Karpas-422 (cell line): ENCODE measurements at places on chromosomes 4 and X. TPM values are rescaled to one million over a fixed set of nuclear protein-coding genes. Genes with fewer than 3 reads are reported as not detected.
A peak's percentile ranks its signal among the peaks of the same experiment; 100 is the strongest.

GCNA gene
- total RNA-seq: 5.4 and 6.2 TPM in 2 replicates

MAGEA2 gene
- total RNA-seq: not detected in 2 replicates

ARSH gene
- total RNA-seq: not detected in 2 replicates

ADH4 gene
- total RNA-seq: not detected in 2 replicates

ANKRD50 gene
- not detected in 2 replicates for total RNA-seq

PCDH10 gene
- total RNA-seq: not detected in 2 replicates

SMIM10 gene
- total RNA-seq: not detected in 2 replicates

VEGFC gene
- total RNA-seq: not detected in 2 replicates

SOX3 gene
- total RNA-seq: not detected in 2 replicates

CXCL13 gene
- total RNA-seq: not detected in 2 replicates

ZNF182 gene
- 4.8 and 6.4 TPM in 2 replicates for total RNA-seq

HMGB3 gene
- total RNA-seq: 8.2 and 9.0 TPM in 2 replicates

CTAG1B gene
- not detected in 2 replicates for total RNA-seq

DNA sequence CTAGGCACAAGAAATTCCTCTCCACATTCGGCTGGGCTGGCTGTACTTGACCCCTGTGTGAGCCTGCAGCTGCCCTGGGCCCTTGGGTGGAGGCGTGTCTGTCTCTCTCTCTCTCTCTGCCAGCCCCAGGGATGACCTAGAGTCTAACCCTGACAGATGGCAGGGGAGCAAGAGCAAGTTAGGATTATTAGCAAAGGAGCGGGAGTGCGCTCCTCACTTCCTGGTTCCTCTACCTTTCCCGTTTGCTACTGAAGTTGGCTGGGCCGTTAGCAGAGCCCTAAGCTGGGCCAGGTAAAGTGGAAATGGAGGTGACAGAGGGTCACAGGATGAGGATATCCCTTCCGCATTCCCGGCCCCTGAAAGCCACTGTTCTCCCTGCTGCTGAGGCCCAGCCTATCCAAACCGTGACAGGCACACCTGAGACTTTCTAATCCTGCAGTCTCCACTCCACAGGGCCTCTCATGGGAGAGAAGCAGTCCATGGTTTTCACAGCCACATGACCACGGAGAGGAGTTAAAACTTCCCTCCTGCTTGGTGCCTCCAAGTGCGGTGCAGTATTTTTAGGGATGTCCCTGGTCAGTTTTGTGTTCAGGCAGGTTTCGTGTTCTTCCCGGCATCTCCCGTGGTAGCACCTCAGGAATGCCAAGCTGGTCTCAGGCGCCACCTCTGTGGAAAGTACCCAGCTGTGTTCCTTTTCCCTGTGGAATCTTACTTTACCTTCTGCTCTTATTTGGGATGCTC, 79.3 kb downstream of the CLDN22 start:
- DNase-seq: no peak

DNA sequence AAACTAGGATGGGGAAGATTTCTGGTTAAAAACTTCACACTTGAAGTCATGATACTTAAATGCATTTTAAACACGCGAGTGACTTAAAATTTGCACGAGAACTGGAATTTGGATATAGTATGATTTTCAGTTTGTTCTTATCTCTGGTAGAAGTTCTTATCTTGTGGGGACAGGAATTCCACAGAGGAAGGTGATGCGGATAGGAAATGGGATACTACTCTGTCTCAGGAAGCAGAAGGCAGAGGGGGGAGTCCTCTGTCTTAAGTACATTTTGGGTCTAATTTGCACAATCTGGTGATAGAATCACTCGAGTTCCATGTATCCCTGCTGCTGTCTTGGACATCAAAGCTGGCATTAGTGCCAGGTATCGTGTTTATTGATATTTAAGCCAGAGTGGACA, 53.3 kb downstream of the TLL1 start:
- no peak for DNase-seq

GRCh38 chr4:149347139-149347538, 468.5 kb downstream of the IQCM start:
- DNase-seq: no peak

- no peak for DNase-seq
Observed at GRCh38 chr4:37528166-37528885, 157.8 kb downstream of the RELL1 start.

- DNase-seq: no peak
Observed at GRCh38 chr4:78671903-78672815, 104.0 kb upstream of the BMP2K start.

DNA sequence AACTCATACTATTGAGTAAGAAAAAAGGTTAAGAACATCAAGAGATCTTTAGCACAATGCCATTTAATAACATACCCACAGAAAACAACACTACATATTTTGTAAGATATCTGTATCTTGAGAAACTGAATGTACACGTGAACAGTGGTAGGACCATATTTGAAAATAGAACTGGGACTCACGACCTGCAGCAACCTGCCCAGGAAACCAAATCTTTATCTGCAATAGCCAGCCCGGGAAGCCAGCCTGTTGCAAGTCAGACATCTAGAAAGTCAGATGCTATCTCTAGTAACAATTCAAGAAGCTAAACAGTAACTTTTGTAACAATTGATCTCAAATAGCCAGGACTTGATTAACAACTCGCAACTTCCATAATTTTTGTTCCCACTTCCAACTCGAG, 52.6 kb upstream of the SOD3 start:
- DNase-seq: no peak

DNA sequence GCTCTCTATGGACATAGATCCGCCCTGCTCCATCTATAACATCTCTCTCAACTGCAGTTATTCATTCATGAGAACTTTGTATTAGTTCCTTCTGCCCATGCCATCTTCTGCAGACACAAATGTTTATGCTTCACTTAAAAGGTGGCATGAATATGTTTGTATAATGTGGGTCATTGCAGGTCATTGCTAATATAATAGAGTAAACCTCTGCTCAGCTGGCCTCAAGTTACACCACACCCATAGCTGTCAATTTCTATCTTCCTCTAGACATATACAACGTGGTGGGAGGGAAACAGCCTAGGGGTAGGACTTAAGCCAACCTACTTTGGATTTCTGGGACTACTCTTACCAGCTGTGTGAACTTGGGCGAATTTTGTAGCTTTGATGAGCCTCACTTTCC, 129.8 kb downstream of the ATXN3L start:
- DNase-seq: no peak

- DNase-seq: no peak
Observed at GRCh38 chr4:2332201-2332975, 70.5 kb upstream of the MXD4 start.

GRCh38 chr4:141771889-141772830, 135.8 kb downstream of the IL15 start:
- no peak for DNase-seq

- no peak for DNase-seq
Observed at GRCh38 chr4:29310252-29310651, 1409.9 kb upstream of the PCDH7 start.

- DNase-seq: peak; percentile 66
Observed at GRCh38 chr4:154349829-154350228, 141.8 kb downstream of the DCHS2 start.

- DNase-seq: no peak
Observed at GRCh38 chr4:128582427-128582870, 227.1 kb upstream of the JADE1 start.

DNA sequence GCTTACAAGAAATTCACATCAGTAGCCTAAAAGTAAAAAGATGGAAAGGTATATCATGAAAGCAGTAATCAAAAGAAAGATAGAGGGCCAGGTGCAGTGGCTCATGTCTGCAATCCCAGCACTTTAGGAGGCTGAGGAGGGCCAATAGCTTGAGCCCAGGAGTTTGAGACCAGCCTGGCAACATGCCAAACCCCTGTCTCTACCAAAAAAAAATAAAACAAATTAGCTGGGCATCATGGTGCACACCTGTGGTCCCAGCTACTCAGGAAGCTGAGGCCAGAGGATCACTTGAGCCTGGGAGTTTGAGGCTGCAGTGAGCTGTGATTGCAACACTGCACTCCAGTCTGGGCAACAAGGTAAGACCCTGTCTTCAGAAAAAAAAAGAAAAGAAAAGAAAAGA, 55.5 kb downstream of the GSPT2 start:
- DNase-seq: no peak

DNA sequence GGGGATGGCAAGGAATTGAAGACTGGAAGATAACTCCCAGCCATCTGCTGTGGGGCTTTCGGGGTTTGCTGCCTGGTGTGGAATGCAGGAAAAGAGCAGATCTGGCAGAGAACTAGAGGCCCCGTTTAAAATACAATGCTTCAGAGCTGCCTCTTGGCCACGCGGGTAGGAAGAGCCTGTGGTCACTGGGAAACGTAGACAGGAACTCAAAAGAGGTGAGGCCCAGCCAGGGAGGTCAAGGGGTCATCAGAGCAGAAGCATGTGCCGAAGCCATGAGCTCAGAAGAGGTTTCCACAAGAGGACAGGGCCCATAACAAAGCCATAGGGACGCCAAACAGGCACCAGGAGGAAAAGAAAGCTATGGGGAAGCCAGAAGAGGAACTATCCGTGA, 14.5 kb upstream of the STS start:
- no peak for DNase-seq

DNA sequence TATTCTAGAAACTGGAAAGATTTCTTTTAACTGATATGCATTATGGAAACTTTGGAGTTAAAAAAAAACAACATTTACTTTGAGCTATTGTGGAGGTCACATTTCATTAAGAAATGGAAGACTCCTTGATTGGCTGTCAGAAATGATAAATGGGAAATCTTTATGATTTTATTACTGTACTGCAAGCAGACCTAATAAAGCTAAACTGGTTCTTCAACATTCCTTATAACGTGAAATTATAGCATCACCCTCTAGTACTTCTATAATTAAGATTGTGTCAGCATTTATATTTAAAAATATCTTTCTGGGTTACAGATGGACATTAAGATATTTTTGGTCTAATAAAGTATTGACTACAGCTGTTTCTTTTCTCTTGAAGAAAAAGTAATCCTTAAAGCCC, 213.8 kb upstream of the PACRGL start:
- no peak for DNase-seq

DNA sequence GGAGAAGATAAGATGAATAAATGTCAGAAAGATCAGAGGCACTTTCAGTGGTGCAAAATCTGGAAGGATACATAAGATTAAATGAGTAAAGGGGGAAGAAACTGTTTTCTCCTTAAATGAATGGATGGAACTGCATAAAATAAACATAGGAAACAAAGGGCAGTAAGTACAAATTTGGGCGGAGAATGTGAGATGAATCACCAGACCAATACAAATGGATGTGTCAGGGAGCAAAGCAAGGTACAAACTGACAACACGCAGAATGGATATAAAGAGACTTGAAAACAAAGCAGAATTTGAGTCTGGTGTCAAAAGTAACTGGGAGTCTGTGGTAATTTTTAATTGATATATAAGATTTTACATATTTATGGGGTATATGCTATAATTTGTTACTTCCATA, 175.3 kb upstream of the PCDH18 start:
- DNase-seq: no peak

DNA sequence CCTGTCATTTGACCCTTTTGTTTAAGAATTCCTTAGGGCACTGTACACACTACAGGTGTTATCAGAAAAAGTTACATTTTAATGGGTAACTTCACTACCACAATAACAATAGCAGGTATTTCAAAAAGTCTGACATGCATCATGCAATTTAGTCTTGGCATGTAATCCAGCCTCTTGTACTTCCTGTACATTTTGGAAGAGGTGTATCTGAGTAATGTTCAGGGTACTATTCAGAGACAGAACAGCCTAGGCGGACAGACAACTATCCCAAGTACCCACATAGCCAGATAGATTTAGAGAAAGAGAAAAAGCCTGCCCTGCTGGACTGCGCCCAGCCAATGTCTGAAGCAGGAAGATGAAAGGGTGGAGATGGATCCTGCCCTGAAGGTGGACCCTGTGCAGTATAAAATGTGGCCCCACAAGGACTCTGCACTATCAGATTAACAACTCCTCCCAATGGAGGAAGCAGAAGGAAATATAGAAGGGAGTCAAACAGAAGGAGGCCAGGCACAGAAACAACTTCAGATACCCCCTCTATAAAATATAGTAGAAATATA, 8.5 kb downstream of the UGT2B7 start:
- DNase-seq: no peak

DNA sequence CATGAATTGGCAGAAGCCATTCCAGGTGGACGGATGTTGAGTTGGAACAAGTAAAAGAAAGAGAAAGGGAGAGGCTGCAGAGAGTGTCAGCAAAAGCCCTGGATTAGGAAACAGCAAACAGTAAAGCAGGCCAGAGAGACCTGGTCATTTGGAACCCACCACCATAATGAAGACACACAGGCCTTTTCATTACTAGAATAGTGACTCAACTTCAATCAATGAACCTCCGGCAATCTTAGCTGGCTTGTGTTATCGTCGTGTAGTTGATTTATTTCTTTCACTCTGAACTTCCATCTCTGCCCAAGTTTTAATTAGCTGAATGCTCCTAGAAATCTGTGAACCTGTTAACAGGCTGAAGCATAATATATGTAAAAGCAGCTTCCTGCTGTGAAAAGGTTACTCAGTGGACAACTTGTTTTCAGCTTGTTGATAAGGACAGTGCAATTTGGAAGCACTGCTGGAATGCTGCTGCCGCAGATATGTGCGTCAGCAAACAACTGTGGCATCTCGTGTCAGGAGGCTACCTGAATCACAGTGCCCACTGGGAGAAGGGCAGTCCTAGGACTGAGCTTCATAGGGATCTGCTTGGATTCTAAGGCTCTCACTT, 68.8 kb downstream of the SPANXN4 start:
- DNase-seq: no peak

GRCh38 chr4:8163436-8164193, 5.0 kb upstream of the ABLIM2 start:
- DNase-seq: no peak

- DNase-seq: no peak
Observed at GRCh38 chrX:132821974-132822633, 136.3 kb downstream of the HS6ST2 start.

GRCh38 chr4:83860200-83860599, 324.3 kb downstream of the GPAT3 start:
- DNase-seq: no peak

DNA sequence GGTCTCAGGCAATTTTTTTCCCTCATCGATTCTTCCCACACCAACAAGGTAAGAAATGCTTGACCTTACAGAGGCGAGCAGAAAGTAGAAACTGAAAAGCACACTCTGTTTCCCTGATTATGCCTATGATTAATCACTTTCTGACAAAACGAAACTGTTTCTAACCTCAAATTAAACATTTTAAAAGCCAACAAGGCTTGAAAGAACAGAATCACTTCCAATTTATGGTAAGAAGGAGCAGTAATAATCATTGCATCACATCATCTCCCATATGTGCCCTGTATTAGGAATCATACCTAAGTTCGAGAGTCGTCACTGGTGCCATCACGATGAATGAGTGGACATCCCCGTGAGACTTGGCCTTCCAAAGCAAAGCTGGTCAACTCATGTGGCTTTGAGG, 12.5 kb upstream of the CXCL13 start:
- DNase-seq: no peak
